CD4-positive, alpha-beta T cell (primary cell): ENCODE measurements at places on chromosomes 2 and 18. TPM values are rescaled to one million over a fixed set of nuclear protein-coding genes. Genes with fewer than 3 reads are reported as not detected.
A peak's percentile ranks its signal among the peaks of the same experiment; 100 is the strongest.

GRCh38 chr2:172415157-172415864 lies 12.1 kb upstream of the ITGA6 start:
- no peak for DNase-seq
- no peak overlapping the region for H3K4me3 ChIP-seq
- H3K4me1 ChIP-seq = no peaks in the 10 kb centered on the region
- H3K36me3 ChIP-seq = no peaks in the 10 kb centered on the region

The GAD1 gene
- total RNA-seq = not detected

GRCh38 chr2:239086325-239087020 lies 238.6 kb downstream of the TWIST2 start:
- no peaks in the 10 kb centered on the region for H3K4me1 ChIP-seq
- H3K27me3 ChIP-seq = no peaks in the 10 kb centered on the region
- no peak overlapping the region for H3K4me3 ChIP-seq
- no peak overlapping the region for H3K27ac ChIP-seq
- peaks cover 49% of the 10 kb centered on the region for H3K36me3 ChIP-seq

GRCh38 chr2:184927040-184927439 lies 328.7 kb downstream of the ZNF804A start:
- no peak overlapping the region for H3K4me3 ChIP-seq
- H3K27ac ChIP-seq = no peak overlapping the region
- DNase-seq = no peak
- no peaks in the 10 kb centered on the region for H3K4me1 ChIP-seq
- H3K27me3 ChIP-seq = no peaks in the 10 kb centered on the region

GRCh38 chr2:231926180-231926741 lies at the start of gene NPPC:
NPPC (minus strand) TSS chr2:231926396; CDS start chr2:231926249, 147 bp downstream.
- DNase-seq = peak; percentile 11
- no peak within 1 kb of the TSS for H3K27ac ChIP-seq
- peaks cover 22% of the 10 kb centered on the region for H3K4me1 ChIP-seq
- peaks cover 58% of the 10 kb centered on the region for H3K27me3 ChIP-seq

GRCh38 chr2:54641988-54642387 lies 81.5 kb upstream of the EML6 start:
- no peaks in the 10 kb centered on the region for H3K4me1 ChIP-seq
- H3K27ac ChIP-seq = no peak overlapping the region
- H3K36me3 ChIP-seq = peaks cover 97% of the 10 kb centered on the region
- no peak overlapping the region for H3K4me3 ChIP-seq
- DNase-seq = no peak
- no peaks in the 10 kb centered on the region for H3K27me3 ChIP-seq

DNA sequence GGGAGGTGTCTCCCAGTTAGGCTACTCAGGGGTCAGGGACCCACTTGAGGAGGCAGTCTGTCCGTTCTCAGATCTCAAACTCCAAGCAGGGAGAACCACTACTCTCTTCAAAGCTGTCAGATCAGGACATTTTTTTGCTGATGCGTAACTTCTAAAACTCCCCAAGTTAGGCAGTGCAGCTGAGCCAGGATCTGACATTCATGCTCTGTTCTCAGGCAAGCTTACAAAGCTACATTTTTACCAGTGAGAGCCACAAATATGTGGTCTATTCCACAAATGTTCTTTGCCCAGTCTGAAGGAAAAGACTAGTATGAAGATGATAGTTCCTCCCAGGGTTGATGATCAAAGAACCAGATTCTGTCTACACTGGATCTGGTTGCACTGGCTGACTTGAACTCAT lies 184.1 kb downstream of the MTCL1 start:
- H3K27ac ChIP-seq = no peak overlapping the region
- no peak overlapping the region for H3K4me3 ChIP-seq
- peaks cover 4% of the 10 kb centered on the region for H3K27me3 ChIP-seq
- no peaks in the 10 kb centered on the region for H3K4me1 ChIP-seq

DNA sequence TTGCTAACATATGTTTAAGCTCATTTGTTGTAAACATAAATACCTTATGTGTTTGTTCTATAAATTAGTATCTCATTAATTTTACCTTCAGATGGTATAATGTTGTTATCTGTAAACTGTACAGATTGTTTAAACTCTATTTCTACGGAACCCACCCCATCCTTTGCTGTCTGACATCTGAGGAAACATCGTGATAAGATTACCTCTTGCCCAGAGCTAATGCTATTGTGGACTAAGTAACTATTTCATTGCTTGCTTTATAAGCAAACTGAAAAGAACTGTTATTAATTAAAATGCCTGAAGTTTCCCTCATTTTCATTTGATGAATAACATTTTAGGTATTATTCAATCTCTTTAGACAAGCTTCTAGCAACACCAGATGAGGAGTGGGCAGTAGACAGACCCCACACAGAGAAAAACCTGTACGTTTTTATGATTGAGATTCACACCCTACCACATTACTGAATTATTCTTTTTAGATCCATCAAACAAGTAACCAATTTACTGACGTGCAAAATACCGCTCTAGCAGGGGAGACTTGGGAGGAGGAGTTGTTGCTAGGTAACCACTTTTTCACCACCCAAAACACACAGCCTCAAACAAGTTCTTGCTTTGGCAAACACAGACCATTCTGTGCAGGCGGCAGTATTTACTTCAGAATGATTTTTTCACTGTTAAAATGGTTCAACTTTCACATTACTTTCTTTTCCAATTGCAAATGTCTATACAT lies 1.9 kb upstream of the SYT4 start:
- no peak overlapping the region for H3K27ac ChIP-seq
- H3K4me3 ChIP-seq = no peak overlapping the region
- H3K27me3 ChIP-seq = peaks cover 3% of the 10 kb centered on the region
- H3K36me3 ChIP-seq = no peaks in the 10 kb centered on the region

The AQP12A gene
- not detected for total RNA-seq

The EPC2 gene
- total RNA-seq = 85.5 TPM

The MYCN gene
- 0.19 TPM for total RNA-seq

GRCh38 chr2:181312515-181312927 lies 144.7 kb upstream of the ITGA4 start:
- H3K27ac ChIP-seq = peak overlapping the region; percentile 64
- H3K4me3 ChIP-seq = no peak overlapping the region
- H3K36me3 ChIP-seq = no peaks in the 10 kb centered on the region
- no peaks in the 10 kb centered on the region for H3K27me3 ChIP-seq
- DNase-seq = peak; percentile 9

GRCh38 chr18:6580401-6580800 lies 149.1 kb upstream of the ARHGAP28 start:
- H3K27ac ChIP-seq = no peak overlapping the region
- H3K27me3 ChIP-seq = no peaks in the 10 kb centered on the region
- H3K4me1 ChIP-seq = no peaks in the 10 kb centered on the region
- no peak for DNase-seq
- no peak overlapping the region for H3K4me3 ChIP-seq

The SULT1C4 gene
- not detected for total RNA-seq

- no peaks in the 10 kb centered on the region for H3K27me3 ChIP-seq
- H3K4me3 ChIP-seq = peak overlapping the region; percentile 52
- peak overlapping the region; percentile 97 for H3K27ac ChIP-seq
- DNase-seq = peak; percentile 79
- H3K4me1 ChIP-seq = peaks cover 51% of the 10 kb centered on the region
Observed at GRCh38 chr2:237674731-237675276, 47.4 kb downstream of the LRRFIP1 start.

DNA sequence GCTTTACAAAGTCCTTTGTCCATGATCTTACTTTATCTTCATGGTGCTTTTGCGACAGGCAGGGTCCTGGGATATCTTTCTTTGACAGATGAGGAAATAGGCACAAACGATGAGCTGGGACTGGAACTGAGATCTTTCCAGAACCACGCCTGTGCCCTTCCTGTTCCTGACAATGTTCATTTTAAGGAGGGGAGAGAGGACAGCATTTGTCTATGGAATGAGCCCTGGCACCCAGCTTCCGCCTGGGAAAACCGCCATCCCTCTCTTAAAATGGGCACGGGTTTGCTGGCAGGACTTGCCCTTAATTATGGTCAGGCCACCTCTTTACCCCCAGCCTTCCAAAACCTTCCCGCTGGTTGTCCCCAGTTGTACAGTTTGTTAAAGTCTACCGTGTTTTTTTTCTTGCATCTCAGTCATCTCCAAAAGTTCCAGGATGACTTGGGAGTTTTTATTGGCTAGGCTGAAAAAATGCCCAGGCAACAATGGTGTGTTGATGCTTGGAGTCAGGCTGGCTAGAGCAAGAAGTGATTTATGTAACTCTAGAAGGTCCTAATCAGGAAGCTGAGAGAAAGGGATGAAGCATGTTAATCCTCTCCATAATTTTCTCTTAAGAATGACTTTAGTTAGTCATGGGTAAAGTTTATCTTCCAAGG lies 264.9 kb upstream of the EPAS1 start:
- no peaks in the 10 kb centered on the region for H3K27me3 ChIP-seq
- no peaks in the 10 kb centered on the region for H3K4me1 ChIP-seq
- DNase-seq = no peak
- no peaks in the 10 kb centered on the region for H3K36me3 ChIP-seq
- no peak overlapping the region for H3K27ac ChIP-seq
- no peak overlapping the region for H3K4me3 ChIP-seq

DNA sequence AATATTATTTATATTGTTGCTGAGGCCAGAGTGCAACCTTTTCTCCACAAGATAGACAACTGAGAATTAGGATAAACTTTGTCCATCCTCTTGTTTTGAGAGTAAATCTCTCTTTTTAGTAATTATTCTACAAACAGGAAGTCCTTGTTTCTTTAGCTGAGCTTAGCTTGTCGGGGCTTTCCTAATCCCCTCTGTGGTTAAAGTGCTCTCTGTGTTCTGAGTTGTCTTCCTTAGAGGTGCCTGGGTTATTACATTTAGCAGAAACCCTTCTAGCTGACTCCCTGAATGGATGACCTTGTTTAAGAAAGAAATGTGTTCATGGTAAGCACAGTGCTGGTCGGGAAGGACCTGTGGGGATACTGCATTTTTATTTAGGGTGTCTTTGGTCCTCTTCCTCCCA lies 12.7 kb downstream of the USP39 start:
- no peaks in the 10 kb centered on the region for H3K27me3 ChIP-seq
- H3K27ac ChIP-seq = no peak overlapping the region
- peaks cover 86% of the 10 kb centered on the region for H3K36me3 ChIP-seq
- DNase-seq = no peak
- H3K4me1 ChIP-seq = peaks cover 4% of the 10 kb centered on the region
- no peak overlapping the region for H3K4me3 ChIP-seq

DNA sequence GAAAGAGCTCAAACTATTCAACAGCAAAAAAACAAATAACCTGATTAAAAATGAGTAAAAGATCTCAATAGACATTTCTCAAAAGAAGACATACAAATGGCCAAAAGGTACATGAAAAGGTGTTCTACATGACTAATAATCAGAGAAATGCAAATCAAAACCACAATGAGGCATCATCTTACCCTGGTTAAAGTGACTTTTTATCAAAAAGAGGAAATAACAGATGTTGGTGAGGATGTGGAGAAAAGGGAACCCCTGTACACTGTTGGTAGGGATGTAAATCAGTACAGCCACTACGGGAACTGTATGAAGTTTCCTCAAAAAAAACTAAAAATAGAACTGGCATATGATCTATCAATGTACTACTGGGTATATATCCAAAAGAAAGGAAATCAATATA lies 39.8 kb upstream of the TMEM163 start:
- H3K27ac ChIP-seq = no peak overlapping the region
- H3K4me3 ChIP-seq = no peak overlapping the region
- peaks cover 4% of the 10 kb centered on the region for H3K27me3 ChIP-seq
- H3K36me3 ChIP-seq = no peaks in the 10 kb centered on the region

The RNF144A gene
- total RNA-seq = 40.1 TPM

The AFF3 gene
- 15.7 TPM for total RNA-seq

GRCh38 chr2:239716536-239717318 lies 308.4 kb downstream of the NDUFA10 start:
- H3K27me3 ChIP-seq = no peaks in the 10 kb centered on the region
- no peaks in the 10 kb centered on the region for H3K4me1 ChIP-seq
- DNase-seq = no peak
